Activated T-cell treated with anti-CD3 and anti-CD28 coated beads, Interleukin-2, amount 50 U/mL, for 48 hours (primary cell): ENCODE measurements at places on chromosomes 2 and 18.

- DNase-seq: no peak
Observed at GRCh38 chr18:71001597-71001996, 712.8 kb downstream of the SOCS6 start.

DNA sequence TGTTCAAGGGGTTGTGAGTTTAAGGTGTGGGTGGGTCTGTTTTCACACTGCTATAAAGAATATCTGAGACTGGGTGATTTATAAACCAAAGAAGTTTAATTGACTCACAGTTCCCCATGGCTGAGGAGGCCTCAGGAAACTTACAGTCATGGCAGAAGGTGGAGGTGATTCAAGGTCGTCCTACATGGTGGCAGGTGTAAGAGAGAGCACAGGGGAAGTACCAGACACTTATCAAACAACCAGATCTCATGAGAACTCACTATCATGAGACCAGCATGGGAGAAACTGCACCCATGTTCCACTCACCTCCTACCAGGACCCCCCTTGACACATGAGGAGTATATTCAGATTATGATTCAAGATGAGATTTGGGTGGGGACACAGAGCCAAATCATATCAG, 38.0 kb downstream of the RHBDD1 start:
- peak; percentile 44 for DNase-seq

DNA sequence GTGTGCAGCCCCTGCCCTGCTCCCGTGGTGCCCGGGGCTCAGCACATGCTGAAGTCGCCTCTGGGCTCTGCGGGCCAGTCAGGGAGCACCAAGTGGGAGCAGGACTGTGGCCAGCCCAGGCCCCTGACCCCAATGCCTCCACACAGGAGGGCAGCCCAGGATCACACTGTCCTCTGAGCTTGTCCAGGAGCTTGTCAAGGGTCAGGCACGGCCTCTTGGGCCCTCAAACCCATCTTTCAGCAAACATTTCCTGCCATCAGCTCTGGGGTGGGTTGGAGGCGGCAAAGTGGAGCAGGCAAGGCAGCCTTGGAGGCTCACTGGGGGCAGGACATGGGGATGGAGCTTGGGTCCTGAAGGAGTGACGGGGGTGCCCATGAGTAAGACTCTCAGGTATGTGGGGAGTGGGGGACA, 10.3 kb downstream of the SNED1 start:
- DNase-seq: peak; percentile 16

GRCh38 chr2:150824118-150824517, 336.7 kb upstream of the RND3 start:
- no peak for DNase-seq

- no peak for DNase-seq
Observed at GRCh38 chr2:82674652-82675051, 1784.4 kb downstream of the SUCLG1 start.

GRCh38 chr2:134260713-134261112, 6.8 kb downstream of the MGAT5 start:
- no peak for DNase-seq

DNA sequence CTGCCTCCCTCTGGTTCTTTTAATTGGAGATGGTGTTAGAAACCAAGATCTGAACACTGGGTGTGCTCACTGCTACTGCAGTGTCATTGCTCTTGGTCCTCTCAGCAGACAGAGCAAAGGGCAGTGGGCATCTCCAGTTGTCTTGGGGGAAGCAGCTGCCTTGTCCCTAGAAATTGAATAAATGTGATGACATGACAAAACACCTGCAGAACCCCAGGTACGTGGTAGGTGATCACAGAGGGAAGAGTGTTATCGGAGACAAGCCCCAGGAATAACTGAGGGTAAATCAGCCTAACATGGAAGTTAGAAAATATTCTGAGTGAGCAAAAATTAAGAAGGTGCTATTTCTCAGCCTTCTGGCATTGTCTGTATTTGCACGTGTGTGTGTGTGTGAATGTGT, 311.9 kb upstream of the HDAC4 start:
- DNase-seq: no peak

- peak; percentile 69 for DNase-seq
Observed at GRCh38 chr2:223760838-223761502, 76.4 kb downstream of the AP1S3 start.

GRCh38 chr2:43370146-43370545, 143.7 kb upstream of the ZFP36L2 start:
- no peak for DNase-seq

DNA sequence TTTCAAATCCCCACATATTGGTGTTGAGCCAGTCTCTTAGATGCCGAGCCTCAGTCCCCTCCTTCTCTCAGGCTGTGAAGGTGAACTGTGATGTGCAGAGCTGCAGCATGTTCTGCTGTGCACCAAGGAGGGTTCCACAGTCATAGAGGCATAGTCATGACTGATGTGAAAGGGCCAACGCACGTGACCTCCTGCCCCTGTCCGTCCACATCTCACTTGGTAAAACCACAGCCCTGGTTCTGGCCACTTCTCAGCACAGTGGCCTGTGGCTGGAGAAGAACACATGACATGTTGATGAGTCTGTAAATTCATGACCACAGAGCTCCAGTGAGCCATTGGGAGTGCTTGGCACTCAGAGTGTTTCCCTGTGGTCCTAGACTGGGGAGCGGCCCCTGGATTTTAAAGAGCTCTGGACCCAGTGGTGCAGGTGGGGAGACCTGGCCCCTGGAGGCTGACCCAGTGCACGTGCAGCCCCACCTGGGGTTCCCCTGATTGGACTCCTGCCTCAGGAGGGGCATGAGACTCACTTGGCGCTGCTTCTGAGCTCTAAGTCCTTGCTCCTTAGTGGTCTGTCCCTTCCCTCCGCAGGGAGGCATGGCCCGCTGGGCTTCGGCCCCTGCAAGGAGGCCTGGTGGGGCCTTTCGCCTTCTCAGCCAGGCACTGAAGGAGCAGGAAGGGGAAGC, 25.3 kb downstream of the INPP4A start:
- DNase-seq: no peak

DNA sequence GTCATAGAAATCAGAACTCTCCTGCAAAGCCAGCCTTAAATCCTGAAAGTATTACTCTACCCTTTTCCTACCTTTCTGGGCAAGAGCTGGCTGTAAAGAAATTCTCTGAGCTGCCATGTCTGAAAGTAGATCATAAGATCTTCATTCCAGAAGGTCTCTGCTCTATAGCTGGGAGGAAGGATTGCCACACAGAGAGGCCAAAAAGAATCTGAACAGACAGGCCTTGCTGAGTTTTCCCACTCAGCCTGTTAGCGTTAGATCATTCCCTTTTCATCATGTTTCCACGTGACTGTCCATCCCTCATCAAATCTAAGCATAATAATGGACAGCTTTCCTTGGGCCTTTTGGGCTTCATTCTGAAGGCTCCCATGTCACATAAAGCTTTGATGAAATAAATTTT, 43.2 kb upstream of the FHL2 start:
- no peak for DNase-seq

- DNase-seq: no peak
Observed at GRCh38 chr2:136495636-136496035, 269.7 kb upstream of the THSD7B start.

DNA sequence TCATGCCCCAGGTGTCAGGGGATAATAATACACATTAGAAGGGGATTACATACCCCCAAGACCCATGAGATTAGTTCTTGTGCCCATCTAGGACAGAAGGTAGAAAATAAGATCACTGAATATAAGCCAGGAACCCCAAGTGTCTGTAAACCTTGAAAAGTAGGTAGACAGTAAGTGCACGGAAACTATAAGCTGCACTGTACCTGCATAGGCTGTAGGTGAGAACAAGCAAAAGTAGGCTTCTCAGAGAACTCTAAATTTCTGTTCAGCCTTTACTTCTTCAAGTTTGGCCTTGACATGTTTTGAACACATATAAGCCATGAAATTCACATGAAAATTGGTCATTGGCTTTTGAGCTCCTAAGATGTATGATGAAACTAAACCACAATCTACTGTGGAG, 113.0 kb upstream of the FSIP2 start:
- DNase-seq: no peak

DNA sequence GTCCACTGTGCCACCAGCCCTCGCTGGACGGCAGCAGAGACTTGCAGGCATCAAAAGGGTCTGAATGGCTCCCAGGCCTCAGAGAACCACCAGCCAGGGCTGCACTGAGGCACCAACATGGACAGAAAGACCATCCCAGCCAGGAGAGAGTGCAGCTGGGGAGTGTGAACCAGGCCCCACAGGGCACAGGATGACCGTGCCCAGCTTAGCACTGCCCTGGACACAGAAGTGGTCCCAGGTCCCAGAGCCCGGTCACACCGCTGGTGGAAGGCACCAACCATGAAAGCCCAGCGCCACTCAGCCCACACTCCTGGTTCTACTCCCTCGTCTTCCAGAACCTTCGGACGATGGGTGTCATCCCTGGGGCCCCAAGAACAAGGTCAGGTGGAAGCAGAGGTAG, 20.5 kb downstream of the AQP12A start:
- no peak for DNase-seq

DNA sequence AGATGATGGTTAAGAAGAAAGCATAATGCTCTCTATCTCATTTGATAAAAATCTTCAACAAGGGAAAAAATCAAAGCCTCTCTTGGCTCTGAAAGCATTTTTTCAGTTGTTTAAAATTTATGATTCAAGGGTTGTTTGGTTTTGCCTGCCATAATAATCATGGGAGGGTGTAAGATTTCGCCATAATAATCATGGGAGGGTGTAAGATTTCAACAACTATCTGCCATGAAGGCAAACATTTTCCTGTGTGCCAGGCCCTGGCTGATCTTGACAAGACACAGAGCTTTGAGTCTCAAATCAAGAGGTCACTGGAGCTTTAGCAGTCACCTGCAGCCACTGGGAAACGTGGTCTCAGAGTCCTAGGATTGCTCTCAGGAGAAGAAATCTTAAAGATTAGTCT, 175.1 kb upstream of the PIEZO2 start:
- no peak for DNase-seq

DNA sequence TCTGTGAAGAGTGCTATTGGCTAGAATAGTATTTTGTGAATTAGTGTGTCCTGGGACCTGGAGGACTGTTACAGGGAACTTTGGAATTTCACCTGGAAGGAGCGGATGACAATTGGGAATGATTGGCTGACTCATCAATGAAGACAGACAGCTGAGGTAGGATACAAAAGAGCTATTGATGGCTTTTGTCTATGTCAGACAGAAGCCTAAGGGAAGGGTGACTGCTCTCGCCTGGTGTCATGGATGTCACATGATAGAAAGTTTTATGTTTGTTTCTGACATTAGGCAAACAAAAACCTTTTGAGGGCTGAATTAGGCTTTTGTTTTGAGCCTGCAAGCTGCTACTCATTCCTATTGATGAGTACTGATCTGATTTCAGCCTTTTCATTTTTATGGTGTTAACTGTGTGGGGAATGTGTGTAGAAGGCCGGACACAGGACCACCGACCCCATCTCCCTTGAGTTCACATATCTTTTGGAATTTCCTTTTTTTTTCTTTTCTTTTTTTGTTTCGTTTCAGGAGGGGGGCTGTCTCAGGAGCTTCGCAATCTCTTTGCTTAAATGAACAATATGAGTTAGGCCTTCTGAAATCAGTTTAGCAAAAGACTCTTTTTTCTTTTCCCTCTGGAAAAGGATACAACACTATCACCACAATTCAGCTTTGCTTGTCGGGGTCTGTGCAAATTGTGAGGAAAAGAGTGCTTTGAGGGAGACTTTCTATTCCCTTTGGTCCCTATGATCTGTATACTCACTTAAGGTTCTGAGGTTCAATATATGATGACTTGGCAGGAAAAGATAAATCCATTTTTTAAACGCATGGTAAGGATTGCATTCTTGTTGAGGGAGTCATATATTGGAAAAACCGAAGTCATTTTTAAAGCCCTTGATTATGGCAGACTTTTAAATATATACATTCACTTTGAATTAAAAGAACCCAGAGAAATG, 207.9 kb upstream of the FIGN start:
- DNase-seq: no peak

GRCh38 chr2:58376592-58376991, 135.5 kb upstream of the FANCL start:
- no peak for DNase-seq

- DNase-seq: no peak
Observed at GRCh38 chr2:117500721-117501120, 313.8 kb upstream of the DDX18 start.

DNA sequence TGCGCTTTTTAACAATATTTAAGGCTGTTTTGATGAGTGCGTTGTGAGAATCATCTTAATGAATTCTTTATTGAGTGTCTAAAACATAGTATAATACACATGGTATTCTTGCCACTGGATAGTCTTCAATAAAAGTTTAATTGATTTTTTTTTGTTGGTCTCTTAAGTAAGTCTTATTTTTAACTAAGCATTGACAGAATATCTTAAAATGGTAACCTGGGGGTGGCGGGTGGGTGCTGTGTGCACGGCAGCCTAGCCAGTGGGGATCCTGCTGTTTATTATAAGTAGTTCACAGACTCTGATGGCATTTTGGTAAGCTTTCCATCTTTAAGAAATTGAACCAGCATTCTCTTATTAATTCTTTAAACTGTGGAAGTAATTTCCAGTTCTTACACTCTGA, 6.0 kb downstream of the SOX11 start:
- DNase-seq: no peak

GRCh38 chr2:24768601-24769000, 24.6 kb downstream of the PTRHD1 start:
- no peak for DNase-seq

DNA sequence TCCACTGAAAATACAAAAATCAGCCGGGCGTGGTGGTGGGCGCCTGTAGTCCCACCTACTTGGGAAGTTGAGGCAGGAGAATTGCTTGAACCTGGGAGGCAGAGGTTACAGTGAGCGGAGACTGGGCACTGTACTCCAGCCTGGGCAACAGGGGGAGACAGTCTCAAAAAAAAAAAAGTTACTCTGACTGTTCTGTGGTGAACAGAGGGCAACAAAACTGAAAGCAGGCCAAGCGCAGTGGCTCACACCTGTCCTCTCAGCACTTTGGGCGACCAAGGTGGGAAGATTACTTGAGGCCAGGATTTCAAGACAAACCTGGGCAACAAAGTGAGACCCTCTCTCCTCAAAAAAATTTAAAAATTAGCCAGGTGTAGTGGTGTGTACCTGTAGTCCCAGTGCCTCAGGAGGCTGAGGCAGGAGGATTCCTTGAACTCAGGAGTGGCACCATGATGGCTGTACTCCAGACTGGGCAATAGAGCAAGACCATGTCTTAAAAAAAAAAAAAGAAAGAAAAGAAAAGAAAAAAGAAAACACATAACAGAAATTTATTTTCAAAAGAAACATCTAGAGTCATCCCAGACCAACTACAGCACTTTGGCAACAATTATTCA, 13.6 kb upstream of the RTN4 start:
- no peak for DNase-seq

GRCh38 chr2:74715880-74716279, 61.8 kb downstream of the SEMA4F start:
- no peak for DNase-seq

DNA sequence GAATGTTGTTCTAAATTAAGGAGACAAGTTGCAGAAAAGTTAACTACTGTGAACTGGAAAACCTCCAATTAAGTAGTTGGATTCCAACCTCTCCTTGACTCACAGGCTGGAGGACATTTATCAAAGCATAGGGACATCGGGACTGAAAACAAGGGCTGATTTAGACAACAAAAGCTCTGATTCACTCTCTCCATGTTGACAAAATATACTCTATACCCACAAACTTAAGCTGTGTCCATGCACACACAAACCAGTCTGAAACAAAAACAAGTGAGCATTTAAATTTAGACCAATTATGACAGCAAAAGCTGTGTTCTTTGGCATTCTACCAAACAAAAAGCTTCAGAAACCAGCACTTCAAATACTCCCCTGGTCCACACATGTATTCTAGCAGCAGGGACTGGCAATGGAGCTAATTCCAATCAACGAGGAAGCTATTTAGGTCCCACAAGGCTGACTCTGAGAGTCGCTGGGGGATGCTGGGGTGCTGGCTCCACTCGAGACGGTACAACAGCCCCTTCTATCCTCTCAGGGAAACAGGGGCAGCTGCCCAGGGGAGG, 71.4 kb downstream of the NXPH2 start:
- no peak for DNase-seq
